Lower lobe of right lung (tissue), 2 donors: ENCODE measurements at places on chromosomes 11 and 22. TPM values are rescaled to one million over a fixed set of nuclear protein-coding genes. Genes with fewer than 3 reads are reported as not detected.

DNA sequence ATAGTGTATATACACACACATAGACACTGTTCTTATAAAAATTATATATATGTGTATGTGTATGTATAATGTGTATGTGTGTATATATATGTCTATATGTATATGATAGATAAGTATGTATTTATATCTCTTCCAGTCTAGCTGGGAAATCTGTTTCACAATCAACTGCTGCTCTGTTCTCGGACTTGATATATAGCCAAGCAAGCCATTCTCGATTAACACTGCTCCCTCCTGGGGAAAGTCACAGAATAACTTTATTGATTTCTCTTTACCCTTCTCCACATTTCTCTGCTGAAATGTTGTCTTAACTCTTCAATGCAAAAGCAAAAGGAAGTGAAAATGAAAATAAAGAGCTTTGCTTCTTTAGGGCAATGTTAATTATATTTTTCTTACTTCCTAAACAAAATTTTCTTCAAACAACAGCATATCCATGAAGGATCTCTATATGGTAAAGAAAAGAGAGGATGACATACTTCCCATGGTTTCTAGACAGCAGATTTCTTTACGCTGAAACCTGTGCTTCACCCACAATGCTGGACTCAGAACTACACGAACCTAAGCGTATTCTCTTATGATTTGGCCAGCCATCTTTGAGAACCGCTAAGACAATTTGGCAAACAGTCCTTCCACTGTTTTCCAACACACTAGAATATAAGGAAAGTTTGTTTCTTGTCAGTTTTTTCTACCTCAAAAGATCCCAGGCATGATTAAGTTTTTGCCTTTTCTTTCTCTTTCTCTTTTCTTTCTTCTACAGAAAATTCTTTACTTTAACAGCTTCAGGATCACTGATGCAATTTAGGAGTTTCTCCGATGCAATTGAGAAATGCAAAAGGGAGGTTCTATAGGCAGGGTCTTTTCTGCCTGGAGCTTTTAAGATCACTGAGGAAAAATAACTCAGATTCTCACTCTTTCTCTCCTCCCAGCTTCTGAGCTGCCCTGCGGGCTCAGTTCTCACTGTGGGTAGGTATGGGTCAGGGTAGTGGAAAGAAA, 1.9 kb downstream of the BLID start:
- H3K4me1 ChIP-seq, result peaks cover 4% of the 10 kb centered on the region
- H3K4me3 ChIP-seq, result no peak overlapping the region
- DNase-seq, result no peak
- no peaks in the 10 kb centered on the region for H3K36me3 ChIP-seq
- H3K27ac ChIP-seq, result no peak overlapping the region

DNA sequence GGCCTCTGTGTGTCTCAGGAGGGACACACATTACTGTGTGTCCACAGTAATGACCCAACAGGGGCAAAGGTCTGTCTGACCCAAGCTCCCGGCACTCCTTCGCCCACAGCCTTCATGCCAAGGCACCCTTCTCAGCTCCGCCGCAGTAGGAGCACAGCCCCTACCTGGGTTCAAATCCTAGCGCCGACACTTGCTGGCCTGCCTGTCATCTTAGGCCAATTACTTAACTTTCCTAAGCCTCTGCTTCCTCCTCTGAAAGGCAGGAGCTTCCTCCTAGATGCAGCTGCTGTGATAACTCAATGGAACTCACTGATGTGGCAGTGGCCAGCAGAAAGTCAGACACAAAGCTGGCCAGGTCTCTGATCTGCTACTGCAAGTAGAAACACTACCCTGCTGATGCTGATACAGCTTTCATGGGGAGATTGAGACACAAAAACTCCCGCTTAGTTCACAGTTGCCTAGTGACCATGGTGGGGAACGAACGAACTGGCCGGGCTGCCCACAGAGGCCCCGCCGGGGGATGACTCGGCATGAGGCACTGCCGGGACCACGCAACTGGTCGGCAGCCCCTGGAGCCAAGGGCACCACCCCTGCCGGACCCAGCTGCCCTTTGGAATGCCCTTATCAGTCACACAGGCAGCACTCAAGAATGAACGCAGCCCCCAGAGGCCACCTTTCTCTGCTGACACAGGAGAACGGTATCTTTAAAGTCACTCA, 8.1 kb downstream of the EHD1 start:
- H3K27me3 ChIP-seq, result no peaks in the 10 kb centered on the region
- DNase-seq, result no peak
- peak overlapping the region; percentile 63 for H3K27ac ChIP-seq
- peaks cover 47% of the 10 kb centered on the region for H3K36me3 ChIP-seq
- H3K4me3 ChIP-seq, result peak overlapping the region; percentile 28
- H3K4me1 ChIP-seq, result peaks cover 94% of the 10 kb centered on the region

Gene TIMP3
- 390 TPM for total RNA-seq

DNA sequence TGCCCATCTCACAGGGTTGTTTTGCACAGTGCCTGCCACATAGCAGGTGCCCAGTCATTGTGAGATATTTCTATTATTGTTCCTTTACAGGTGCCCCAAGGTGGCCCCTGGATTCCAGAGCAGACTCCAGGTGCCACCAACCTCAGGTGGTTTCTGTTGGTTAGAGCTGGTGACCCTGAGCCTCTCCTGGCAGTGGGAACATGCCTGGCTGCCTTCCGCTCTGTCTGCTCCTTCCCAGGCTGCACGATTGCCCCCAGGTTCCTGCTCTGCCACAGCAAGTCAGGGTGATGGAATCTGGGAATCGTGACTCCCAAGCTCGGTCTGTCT, 12.6 kb upstream of the OMP start:
- H3K27me3 ChIP-seq, result no peaks in the 10 kb centered on the region
- no peak overlapping the region for H3K27ac ChIP-seq
- no peak overlapping the region for H3K4me3 ChIP-seq
- no peaks in the 10 kb centered on the region for H3K36me3 ChIP-seq

DNA sequence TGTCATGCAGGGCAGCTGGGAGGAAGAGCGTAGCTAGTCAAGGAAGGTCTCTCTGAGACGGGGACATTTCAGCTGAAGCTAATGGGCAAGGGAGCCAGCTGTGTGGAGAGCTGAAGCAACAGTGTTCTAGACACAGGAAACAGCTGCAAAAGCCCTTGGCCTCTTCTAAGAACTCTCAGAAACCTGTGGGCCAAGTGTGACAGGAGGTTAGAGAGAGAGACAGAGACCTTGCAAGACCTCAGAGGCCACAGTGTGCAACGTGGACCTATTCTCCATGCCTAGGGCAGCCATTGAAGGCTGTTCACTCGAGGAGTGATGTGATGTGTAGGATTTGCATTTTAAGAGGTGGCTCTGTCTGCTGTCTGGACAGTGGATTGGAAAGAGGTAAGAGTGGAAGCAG, 48.7 kb upstream of the TNRC6B start:
- H3K27ac ChIP-seq, result no peak overlapping the region
- H3K4me1 ChIP-seq, result no peaks in the 10 kb centered on the region
- H3K36me3 ChIP-seq, result peaks cover 45% of the 10 kb centered on the region
- H3K27me3 ChIP-seq, result no peaks in the 10 kb centered on the region
